ENCODE measurements at places on chromosomes 4 and X. TPM values are rescaled to one million over a fixed set of nuclear protein-coding genes. Genes with fewer than 3 reads are reported as not detected.
A peak's percentile ranks its signal among the peaks of the same experiment; 100 is the strongest.

The DIPK2B gene
- total RNA-seq, result 31.9 TPM

The LDB2 gene
- 58.1 TPM for total RNA-seq

The DNAAF6 gene
- 4.9 TPM for total RNA-seq

The GYG2 gene
- total RNA-seq, result 4.6 TPM

The CHST7 gene
- 8.3 TPM for total RNA-seq

The HELQ gene
- total RNA-seq, result 17.6 TPM

The ATP5ME gene
- total RNA-seq, result 221 TPM

The EFHC2 gene
- total RNA-seq, result 7.5 TPM

The RAB9A gene
- total RNA-seq, result 38.4 TPM

The FRMD7 gene
- total RNA-seq, result not detected

DNA sequence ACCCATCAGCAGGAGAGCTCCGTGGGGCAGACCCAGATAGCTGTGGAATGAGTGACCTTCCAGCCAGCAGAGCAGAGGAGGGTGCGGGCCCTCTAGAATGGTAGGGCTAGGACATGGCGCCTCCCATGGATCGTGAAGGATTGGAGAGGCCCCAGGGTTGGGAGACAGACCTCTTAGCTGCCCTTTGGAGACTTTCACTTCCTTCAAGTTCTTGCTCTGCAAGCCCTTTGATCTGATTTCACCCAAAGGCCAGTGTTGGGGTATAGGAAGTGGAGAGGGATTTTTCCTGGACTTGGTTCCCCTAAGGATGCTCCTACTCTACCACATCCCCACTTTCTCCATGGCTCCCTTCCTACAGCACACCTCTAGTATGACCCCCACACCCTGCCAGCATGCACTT, 3.0 kb downstream of the SASH3 start:
- DNase-seq, result no peak

- peak; percentile 45 for DNase-seq
Measured at GRCh38 chrX:13432414-13433297, 112.8 kb upstream of the ATXN3L start.

GRCh38 chr4:171565130-171565788, 247.9 kb upstream of the GALNTL6 start:
- DNase-seq, result no peak

DNA sequence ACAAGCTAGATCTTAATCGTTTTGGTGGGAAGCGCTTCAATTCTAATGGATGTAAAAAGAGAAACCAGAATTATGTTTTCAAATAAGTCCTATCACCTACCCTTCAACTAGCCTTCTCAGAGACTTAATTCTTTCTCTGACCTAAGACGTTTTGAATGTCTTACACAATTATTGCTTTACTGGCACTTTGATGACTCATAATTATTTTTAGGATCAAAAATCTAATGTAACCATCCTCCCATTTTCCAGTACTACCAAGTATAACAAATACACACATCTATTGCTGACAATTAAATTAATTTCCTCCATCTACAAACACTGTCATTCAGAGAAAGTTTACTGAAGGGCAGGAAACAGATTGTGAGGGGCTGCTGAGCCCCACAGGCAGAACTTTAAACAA, 108.6 kb downstream of the PPP3CA start:
- no peak for DNase-seq

GRCh38 chr4:181548873-181549575, 694.2 kb upstream of the TENM3 start:
- DNase-seq, result no peak

- DNase-seq, result peak; percentile 89
Measured at GRCh38 chrX:119468551-119469312, 488 bp downstream of the SLC25A5 start.

GRCh38 chr4:56360071-56360470, 27.2 kb downstream of the AASDH start:
- DNase-seq, result no peak

DNA sequence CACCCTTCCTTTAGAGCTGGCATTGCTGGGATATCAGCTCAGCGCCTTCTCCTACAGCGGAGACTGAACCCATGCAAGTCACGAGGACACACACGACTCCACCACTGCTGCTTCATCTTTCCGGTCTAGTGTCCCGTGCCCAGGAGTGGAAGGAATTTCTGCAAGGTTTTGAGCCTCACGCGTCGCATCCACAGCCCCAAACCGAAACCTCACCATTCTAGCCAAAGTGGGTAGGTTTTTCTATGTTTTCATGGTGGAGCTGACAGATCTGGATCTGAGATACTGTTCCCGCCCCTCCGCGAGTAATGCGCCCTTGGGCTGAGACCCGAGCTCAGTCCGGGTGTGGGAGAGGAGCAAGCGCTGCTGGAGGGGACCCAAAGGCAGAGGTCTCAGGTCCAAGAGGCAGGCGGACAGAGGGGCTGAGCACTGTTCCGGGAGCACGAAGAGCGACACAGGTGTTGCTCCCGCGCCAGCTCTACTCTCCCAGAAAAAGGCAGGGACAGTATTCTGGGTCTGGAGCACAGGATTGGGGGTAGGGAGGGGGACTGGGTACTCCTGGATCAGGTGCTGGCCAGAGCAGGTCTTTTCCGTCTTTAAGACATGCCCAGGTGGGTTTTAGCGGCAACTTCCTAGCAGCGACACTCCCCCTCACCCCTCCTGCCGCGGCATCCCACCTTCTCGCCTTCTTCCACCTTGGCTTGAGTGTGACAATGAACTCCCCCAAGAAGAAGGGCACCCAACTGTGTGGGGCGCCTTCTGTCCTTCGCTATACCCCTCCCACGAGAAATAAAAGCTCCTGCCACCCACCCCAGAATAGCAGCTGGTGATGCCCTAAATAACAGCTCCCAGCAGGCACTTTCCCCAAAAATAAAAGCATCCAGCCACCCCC, 1.8 kb downstream of the EPHA5 start:
- no peak for DNase-seq

- DNase-seq, result no peak
Measured at GRCh38 chrX:29155286-29155685, 568.0 kb downstream of the IL1RAPL1 start.

GRCh38 chr4:86664959-86665358, 70.8 kb downstream of the PTPN13 start:
- no peak for DNase-seq

DNA sequence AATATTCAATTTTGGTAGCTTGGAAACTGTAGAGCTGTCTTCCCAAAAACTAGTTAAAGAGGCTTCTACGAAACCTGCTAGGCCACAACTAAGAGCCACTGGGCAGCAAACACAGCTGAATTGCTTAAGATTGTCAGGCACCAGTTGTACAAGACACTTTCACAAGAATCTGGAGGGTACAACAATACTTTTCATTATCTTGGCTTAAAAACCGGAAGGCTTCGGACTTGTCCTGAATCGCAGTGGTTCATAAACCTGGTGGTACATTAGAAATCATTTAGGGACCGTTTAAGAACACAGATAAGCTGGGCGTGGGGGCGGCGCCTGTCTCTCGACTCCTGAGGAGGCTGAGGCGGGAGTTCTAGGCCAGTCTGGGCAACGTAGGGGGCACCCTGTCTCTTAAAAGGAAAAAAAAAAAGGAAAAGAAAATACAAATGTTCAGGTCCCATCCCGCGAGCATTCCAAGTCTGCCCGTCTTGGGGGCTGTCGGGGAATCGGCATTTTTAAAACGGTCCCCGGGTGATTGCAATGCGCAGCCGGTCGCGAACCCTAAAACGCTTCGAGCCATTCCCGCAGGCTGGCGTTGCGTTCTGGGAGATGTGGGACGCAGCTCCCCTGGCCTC, 763 bp downstream of the PYURF start:
- peak; percentile 67 for DNase-seq

DNA sequence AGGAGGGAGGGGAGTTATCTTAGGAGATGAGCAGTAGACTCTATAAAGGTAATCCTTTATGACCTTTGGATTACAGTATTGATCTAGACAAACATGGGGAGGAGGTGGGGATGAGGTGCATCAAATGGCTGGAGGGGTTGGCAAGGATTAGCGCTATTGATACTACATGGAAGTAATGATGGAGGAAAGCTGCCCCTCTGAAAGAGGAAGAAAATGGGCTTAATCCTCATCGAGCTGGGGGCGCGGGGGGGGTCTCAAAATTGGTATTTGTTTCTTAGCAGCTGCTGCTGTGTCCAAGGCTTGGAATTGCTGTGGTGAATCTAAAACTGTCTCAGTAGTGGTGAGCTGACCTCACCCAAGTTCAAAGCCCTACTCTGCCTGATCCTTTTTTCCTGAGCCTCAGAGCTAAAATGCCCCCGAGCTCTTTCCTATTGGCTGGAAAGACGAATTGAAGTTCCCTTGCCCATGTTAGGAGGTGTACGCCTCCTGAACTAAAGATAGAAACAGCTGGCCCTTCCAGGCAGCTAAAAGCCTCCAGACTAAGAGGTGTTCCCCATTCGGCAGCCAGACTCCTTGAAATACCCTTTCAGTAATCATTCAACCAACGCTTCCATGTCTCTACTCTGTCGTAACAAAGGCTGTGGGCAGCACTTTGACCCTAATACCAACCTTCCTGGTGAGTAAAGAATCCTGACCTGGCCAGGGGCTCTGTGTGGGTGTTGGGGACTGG, at the start of gene ITGB1BP2:
Gene ITGB1BP2, plus strand, starts transcription at position 556 of the 730 bp plus-strand sequence. Its CDS starts 57 bp downstream, at position 613.
- DNase-seq, result peak; percentile 17

- DNase-seq, result no peak
Measured at GRCh38 chr4:44017422-44017739, 431.2 kb downstream of the KCTD8 start.

DNA sequence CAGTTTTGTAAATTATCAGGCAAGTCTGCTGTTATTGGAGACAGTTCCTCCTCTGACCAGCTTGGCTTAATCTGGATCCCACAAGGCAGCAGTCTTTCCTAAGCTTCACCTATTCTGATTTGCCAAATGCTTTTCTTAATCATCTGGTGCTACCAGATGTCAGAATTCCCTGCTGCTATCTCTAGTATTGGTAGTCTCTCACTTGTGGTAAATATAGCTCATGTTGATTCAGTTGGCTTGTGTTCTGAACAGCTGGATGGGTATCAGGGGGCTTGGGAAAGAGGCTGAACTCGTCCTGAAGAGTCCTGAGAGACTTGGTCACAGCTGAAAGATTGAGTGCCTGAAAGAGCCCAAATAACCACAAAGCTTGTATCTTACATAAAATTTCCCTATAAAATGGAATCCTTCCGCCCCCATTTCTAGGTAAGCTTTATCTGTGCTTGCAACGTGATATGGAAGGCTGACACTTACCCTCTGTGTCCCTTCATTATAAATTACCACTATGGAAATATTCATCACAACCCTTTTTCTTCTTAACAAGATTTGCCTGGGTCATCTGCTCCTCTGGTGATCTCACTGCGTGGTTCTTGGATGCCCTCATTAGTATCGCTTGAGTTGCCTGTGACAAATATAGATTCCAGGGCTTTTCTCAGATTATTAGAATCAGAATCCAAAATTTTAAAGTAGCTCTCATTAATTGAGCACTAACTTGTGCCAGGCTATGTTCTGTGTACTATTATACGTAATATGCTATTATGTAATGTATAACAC, 104.1 kb upstream of the GPRIN3 start:
- peak; percentile 14 for DNase-seq

DNA sequence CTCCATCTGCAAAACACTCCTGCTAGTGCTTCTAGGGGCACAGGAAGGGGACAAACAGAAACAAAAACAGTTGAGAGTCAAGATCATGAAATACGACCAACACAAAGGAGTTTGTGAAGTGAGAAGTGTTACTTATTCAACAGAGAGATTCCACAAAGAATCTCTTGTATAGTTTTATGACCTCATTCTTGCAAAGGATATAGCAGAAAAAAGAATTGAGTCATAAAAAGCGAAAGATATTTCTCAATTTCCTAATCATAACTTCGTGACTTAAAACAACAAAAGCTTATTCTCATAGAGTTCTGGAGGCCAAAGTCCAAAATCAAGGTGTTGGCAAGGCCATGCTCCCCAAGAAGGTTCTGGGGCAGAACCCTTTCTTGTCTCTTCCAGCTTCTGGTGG, 40.7 kb downstream of the TIGD4 start:
- DNase-seq, result no peak

- no peak for DNase-seq
Measured at GRCh38 chr4:95421869-95422268, 126.9 kb downstream of the UNC5C start.

- DNase-seq, result no peak
Measured at GRCh38 chrX:125248931-125249330, 70.7 kb upstream of the TEX13C start.

DNA sequence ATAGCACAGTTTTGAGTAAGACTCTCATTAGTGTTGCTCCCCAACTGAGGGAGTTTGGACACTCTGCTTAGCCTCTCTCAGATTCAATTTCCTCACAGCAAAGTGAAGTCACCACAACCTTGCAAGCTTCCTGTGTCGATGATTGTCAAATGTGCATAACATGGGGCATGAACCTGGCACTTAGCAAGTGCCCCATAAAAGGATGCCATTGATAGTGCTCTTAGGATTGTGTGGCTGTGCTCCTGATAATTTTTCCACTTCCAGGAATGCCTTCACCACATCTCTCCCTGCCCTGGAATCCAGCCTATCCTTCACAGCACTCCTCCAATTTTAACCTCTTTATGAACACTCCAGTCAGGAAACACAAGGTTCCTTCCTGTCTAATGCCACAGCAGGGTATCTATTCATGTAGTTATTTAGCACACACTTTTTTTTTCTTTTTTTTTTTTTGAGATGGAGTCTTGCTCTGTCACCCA, 309.4 kb downstream of the PPP3CA start:
- peak; percentile 3 for DNase-seq

- no peak for DNase-seq
Measured at GRCh38 chrX:39253551-39253950, 452.3 kb downstream of the MID1IP1 start.

DNA sequence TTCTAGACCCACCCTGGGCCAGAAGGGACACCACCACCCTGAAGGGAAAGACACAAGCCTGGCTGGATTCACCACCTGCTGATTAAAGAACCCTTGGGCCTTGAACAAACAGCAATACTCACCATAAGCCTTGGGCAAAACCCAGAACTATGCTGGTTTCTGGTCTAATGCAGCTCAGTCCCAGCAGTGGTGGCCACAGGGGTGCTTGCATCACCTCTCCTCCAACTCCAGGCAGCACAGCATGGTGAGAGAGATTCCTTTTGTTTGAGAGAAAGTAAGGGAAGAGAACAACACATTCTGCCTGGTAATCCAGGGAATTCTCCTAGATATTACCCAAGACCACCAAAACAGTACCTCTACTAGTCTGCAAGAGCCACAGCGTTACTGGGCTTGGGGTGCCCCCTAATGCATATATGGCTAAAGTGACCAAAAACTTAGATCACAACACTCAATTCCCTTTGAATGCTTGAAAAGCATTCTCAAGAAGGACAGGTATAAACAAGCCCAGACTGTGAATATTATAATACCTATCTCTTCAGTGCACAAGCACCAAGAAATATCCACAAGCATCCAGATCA, 25.7 kb downstream of the RNF128 start:
- no peak for DNase-seq

DNA sequence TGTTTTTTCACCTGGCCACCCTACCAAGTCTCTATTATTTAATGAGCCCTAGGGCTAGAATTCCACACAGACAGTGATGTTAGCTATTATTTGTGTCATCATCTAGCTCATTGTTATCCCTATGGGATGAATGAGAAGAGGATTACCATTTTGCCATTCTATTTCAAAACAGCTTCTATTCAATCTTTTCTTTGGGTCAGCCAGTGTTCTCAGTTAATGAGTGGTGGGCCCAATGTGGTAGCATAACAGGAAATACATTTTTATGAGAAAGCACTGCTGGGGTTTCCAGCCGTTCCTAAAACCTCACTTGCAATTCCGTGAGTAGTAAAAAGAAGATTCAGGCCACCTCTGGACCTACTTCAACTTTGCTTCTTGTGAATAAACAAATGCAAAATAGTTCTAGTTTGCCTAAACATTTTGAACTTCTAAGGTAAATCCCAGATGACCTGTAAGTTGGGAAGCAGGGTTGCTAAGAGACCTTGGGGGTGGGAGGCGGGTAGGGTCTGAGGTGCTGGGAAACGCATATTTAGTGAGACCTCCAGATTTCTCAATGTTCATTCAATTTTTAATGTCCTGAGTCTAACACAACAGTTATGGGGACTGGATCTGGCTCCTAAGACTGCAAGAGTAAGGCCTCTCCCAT, 24.8 kb upstream of the CYP2U1 start:
- DNase-seq, result no peak
